Globus pallidus (tissue), 1 donor: ENCODE measurements at places on chromosomes 1 and 21.

DNA sequence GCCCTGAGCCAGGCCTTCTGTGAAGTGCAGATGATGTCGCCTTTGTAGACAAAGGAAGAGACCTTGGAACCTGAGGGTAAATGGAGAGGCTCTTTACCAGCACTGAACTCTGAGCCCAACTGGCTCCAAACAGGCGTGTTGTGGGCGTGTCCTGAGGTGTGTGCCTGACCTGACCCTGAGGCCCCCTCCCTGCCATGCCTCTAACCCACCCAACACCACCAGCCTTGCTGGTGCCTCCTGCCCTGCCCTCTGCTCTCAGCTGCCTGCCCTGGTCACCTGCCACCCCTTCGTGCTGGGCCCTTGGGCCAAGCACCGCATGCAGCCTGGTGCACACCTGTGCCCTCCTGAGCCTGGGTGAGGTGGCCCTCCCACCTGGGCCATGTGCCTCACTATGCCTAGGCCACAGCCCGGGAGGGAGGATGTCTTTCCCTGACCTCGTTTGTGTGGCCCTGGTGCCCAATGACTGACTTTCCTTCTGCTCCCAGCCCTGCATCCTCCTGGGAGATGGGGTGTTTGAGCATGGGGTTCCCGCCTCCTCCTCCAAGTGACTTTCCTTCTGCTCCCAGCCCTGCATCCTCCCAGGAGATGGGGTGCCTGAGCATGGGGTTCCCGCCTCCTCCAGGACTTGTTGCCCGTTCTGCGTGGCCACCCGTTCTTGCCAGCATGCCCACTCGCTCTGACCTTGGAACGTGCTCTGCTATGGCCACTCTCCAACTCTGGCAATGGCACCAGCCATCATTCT is 157.0 kb downstream of the PCBP3 start:
- DNase-seq: no peak

- no peak for DNase-seq
Measured at GRCh38 chr1:203263496-203263895, 34.0 kb upstream of the CHIT1 start.

DNA sequence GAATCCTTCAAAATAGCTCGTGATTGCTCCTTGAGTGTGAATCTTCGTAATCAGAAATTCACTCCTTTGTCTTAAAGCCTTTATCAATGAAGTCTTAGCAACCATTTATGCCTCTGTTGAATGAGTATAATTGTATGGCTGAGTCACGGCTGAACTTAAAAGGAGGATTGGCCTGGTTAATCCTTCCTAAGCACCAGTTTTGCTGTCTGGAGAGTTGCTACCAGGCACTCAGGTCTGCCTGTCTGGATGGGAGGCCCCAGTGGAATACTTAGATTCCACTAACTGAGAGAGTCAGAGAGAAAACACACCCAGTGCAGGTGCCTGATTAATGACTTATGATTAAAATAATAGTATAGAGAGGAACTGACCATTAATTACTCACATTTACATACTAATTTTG is 7.6 kb upstream of the HHAT start:
- no peak for DNase-seq

DNA sequence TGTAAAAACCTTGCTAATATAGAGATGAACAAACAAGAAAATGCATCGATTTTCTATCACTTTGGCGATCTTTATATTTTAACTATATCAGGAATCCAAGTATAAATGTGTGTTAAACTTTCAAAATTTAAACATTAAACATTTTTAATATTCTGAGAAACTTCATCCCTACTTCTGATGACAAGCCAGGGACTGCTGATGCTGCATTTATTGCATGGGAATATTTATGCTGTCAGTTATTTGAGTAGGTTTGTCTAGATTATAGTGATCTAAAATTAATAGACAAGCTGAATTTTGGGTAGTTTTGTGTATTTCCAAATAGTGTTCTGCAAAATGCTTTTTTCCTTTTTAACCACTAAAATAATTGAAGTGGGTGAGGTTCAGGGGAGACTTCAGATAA is 175.3 kb downstream of the LEPR start:
- DNase-seq: no peak

DNA sequence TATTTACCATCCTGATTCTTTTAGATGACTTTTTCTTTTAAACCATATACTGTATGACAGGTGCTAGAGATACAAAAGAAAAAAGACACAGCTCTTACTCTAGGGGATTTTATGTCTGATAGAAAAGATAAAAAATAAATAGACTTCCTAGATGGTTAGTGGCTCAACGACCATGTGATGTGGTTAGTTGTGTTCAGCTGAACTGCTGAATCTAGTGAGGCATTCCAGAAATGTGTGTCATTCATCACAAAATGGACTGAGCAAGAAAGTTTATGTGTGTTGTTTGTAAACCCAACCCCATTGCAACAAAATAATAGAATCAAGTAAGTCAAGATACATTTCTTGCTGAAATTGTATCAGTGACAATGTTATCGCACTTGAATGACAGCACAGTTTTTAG is 205.8 kb upstream of the LYPLAL1 start:
- DNase-seq: no peak

- DNase-seq: peak; percentile 71
Measured at GRCh38 chr1:923131-923990, at the start of gene SAMD11. SAMD11 (plus strand) TSS chr1:923923; CDS start chr1:924432, 509 bp downstream.

DNA sequence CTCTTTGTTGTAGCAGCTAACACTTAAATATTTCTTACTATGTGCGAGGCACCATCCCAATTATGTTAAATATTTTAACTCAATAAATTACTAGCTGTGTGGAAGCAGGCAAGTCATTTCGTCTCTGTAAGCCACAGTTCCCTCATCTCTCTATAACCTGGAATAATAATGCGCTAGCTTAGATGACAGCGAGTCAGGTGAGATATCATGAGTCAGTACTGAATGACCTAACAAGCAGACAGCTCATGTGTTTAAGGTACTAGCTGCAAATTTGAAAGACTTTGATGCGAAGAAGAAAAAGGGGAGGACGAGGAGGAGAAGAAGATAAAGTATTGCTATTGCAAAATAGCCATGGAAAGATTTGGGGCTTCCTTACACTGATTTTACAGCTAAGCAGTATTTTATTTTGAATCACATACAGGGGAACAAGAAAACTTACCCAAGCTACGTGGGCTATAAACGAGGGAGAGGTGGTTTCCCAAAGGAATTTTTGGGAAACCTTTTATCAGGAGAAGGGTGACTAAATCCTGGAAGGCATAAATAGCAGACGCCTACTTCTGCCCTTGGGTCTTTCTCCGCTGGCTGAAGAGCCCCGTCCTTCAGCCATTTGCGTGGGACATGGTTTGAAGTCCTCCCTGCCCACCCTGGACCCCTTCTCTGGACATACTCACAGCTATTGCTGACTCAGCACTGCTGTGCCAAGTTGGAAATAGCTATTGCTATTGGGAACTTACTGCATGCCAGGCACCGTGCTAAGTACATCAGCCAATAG is 8.9 kb downstream of the CITED4 start:
- DNase-seq: no peak
